NT2/D1 (cell line): ENCODE measurements at places on chromosomes 5 and 9.
A peak's percentile ranks its signal among the peaks of the same experiment; 100 is the strongest.

GRCh38 chr5:58198330-58198729 is 261.6 kb downstream of the PLK2 start:
- no peak for DNase-seq

- DNase-seq = no peak
Observed at GRCh38 chr5:59186623-59187022, 603.7 kb downstream of the RAB3C start.

DNA sequence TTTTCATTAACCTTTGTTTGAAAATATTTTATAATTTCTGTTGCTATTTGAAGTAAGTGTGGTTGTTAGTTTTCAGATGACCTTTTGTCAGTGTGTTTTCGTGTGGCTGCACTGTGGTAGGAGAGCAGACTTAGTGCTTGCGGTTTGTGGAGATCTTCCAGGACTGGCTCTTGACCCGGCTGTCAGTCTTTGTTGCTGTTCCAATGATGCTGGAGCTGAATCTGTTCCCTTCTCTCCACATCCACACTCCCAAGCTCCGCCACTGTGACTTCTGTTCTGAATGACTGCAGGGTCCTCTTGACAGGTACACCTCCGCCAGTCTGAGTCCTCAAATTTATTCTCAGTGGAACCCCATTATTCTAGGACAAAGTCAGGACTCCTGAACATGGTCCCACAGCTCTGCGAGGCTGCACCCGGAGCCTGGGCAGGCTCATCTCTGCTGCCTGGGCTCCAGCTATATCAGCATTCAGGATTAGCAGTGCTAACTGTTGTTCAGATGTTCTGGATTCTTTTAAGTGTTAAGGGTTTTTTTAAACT is 126.0 kb downstream of the WNK2 start:
- no peak for DNase-seq

- no peak for DNase-seq
Observed at GRCh38 chr5:95471942-95472341, 80.8 kb downstream of the FAM81B start.

DNA sequence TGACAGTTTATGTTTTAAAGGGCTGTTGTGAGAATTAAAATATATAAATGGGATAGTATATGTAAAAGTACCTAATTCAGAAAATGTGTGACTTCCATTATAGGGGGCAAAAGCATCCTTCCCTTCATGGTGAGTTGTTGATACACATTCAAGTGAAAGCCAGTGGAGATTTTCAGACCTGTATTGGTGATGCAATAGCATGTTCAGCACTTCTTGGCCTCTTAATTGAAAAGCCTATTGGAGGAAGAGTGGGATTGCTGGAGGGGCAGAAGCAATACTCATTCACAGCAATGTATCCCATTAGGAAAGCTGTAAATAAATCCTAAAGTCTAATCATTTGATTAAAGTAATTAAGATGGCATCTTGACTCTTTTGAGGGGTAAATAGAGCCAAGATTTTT is 17.4 kb downstream of the TRIM32 start:
- DNase-seq = no peak

GRCh38 chr9:19320495-19320894 is 59.5 kb downstream of the RPS6 start:
- no peak for DNase-seq

- DNase-seq = no peak
Observed at GRCh38 chr5:57749396-57749795, 266.8 kb upstream of the ACTBL2 start.

DNA sequence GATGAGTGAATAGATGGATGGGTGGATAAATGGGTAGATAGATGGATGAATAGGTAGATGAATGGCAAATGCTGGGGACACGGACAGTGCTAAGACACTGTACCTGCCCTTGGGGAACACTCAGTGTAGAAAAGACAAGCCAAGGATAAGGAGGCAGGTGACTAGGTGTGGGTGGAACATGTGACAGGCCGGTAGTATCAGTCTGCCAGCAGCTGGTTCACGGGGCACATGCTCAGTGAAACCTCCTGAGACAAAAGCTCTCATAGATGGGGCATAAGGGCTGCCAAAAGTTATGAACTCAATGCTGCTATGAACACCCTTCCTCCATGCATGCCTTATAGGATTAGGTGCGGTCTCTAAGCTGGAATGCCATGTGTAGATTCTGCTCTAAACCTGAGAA is 71.0 kb downstream of the C5orf15 start:
- DNase-seq = no peak

DNA sequence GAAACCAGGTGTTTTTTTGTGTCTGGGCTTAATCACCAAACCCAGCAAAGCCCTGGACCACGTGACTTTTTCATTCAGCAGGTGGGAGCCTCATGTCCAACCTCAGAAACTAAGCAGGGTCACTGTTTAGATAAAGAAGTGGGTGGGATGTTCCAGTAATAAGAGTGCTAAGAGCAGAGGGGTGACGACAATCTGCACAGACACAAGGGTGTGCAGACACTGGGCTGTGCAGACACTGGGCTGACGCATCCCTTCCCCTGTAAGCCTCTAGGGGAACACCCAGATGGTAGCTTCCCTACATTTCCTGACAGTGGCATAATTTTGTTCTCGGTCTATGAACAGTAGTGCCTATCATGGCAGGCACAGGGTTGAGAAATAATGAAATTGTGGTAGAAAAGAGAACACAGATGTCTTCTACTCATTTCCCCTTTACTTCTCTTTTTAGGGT is 85.1 kb downstream of the SAXO1 start:
- no peak for DNase-seq

DNA sequence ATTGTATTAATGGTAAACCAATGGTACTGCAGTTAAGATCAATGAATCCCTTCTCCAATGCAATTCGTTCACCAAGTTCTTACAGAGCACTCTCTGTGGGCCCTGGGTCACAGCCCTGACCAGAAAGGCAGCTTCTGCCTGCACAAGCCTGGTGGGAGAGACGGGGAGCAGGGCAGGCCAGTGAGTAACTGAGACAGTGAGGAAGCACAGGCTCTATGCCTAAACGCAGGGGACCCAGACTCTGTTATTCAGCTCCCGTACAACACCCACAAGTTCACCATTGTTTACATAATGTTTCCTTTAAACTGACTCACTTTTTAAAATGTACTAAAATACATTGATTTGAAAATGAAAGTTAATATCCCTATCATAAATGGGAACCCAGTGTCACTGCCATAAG is 40.5 kb upstream of the CTSL start:
- DNase-seq = no peak

- DNase-seq = no peak
Observed at GRCh38 chr9:76373173-76373783, 20.9 kb downstream of the RFK start.

- no peak for DNase-seq
Observed at GRCh38 chr9:131707733-131708157, 32.1 kb downstream of the RAPGEF1 start.

DNA sequence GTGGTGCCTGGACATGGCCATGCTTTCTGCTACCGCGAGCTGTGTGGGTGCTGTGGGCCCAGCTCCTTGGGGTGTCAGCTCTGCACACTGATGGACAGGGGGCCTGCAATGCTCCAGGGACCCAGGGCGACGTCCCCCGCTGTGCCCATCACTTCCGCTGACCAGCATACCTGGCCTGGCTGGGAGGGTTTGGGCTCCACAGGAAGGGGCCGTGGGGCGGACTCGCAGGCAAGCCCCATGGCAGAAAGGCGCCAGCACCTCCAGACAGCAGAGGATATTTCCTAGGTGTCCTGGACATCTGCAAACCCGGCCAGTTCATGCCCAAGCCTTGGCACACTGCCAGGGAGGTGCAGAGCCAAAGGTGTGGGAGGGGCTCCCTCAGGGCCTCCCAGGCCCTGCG is 295.8 kb upstream of the IRX4 start:
- DNase-seq = no peak

DNA sequence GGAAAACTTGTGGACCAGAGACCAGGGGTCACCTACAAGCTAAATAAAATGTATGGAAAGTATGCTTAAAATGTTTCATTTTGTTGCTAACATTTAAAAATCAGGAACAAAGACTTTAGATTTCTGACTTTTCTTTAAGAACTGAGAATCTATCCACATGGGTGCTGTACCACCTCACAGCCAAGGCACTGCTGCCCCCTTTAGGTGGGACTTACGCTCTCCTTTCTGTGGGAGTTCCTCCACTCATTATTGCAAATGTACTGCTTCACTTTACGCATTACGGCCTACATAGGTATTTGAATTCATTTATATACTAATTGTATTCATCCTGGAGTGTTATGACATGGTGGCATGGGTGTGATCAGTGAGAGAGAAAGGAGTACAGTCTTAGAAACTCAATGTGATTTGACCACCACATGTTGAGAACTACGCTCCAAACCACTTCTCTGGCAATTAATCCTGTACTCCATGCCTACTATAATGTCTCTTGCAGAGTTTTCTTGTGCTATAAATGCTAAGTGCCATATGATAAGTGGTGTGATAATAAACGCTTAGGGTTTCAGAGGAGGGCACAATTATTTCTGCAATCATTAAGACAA is 24.7 kb upstream of the CETN3 start:
- peak; percentile 20 for DNase-seq

- no peak for DNase-seq
Observed at GRCh38 chr9:76425677-76426453, 31.6 kb upstream of the RFK start.

DNA sequence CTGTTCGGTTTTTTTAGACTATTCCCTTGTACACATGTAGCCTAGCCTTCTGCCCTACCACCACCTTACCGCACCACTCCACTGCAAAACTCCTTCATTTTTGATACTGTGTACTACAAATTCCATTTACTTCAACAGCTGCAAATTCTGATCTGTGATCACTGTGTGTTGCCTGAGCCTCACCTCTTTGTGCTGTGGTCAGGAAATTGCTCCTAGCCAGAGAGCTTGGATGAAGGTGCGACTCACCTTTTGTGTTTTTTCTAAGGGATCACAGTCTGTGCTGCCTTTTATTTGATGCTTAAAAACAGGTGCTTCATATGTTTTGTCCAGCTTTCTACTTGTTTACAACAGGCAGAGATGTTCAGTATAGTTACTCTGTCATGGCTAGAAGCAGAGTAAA is 31.5 kb downstream of the CSNK1G3 start:
- DNase-seq = no peak

GRCh38 chr9:34383904-34384303 is 7.2 kb upstream of the MYORG start:
- DNase-seq = no peak

DNA sequence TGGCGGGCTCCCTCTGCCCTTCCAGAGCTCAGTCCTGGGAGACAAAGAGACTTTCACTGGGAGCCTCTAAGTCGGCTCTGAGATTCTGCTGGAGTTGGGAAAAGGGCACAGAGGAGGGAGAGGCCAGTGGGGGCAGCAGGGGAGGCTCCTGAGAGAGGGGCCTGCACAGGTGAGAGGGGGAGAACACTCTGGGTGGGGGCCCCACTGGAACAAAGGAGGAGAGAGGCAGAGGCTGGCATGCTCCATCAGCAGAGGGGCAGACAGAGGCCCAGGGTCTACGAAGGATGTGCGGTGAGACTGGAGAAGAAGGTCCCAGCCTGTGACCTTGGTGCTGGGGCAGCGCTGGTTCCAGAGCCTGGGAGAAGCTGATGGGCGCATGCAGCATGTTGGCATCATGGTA is 8.9 kb downstream of the TCF7 start:
- no peak for DNase-seq

GRCh38 chr9:128225770-128226411 is 22.7 kb downstream of the DNM1 start:
- no peak for DNase-seq

DNA sequence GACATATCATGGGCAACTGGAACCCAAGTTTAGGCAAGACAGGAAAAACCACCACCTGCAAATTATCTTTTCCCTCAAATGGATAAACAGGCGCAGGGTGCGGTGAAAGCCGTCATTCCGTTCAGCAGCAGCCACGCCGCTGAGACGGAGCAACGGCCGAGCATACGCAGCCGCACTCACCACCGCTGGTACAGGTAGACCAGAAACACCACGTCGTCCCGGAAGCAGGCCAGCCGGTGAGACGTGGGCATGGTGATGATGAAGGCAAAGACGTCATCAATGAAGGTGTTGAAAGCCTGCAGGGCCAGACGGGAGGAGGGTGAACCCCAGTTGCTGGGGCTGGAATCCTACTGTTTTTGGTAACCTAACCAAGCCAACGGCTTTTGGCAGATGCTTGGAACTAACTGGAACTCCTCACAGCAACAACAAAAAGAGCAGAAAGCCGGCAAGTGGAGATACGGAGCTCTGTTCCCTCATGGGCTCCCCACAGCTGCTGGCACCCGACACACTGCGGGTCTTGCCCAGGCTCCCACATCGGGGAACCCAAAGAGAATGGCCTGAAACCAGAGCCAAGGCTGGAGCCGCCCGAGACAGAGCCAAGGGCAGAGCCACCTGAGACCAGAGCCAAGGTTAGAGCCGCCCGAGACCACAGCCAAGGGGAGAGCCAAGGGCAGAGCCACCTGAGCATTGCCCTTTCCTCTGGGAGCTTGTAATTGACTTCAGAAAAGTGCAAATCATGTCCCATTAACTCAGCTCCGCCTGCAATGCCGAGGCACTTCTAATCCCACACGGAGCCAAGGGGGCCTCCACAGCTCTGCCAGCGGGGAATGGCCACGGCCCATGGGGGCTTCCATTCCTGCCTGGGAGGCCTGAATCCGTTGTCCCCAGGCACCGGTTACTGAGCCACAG is 24.2 kb downstream of the CLPTM1L start:
- no peak for DNase-seq

DNA sequence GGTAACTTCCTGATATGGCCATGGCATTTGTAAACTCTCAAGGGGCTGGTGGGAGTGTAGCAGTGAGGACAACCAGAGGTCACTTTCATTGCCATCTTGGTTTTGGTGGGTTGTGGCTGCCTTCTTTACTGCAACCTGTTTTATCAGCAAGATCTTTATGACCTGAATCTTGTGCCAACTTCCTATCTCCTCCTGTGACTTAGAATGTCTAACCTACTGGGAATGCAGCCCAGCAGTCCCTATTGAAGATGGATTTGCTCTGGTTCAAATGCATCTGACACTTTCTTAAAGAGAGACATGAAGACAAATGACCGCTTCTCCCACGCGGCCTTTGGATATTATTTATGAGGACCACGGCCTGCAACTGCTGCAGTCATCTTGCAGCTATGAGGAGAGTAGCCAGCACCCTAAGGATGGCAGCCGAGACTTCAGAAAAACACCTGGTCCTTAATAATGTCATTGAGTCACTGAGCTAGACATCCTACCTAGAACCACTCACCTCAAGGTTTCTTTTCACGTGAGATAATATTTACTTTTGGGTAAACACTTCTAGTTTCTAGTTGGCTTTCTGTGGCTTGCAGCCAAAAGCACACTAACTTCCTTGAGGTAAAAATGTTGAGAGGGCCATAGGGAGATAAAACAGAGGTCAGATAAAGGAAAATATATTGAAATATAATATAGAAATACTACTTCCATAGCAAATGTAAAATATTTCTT is 28.2 kb downstream of the CETN3 start:
- DNase-seq = no peak

- DNase-seq = no peak
Observed at GRCh38 chr5:115589043-115589442, 13.2 kb downstream of the TICAM2 start.

GRCh38 chr5:172855597-172856292 is 21.7 kb downstream of the ERGIC1 start:
- no peak for DNase-seq

- DNase-seq = no peak
Observed at GRCh38 chr5:606526-607399, 5.4 kb upstream of the CEP72 start.
